ENCODE measurements at places on chromosomes 2 and 18. TPM values are rescaled to one million over a fixed set of nuclear protein-coding genes. Genes with fewer than 3 reads are reported as not detected.

The RNF103 gene
- total RNA-seq, result 23.3 TPM

The GTF2A1L gene
- total RNA-seq, result 0.50 TPM

The EVA1A gene
- 82.8 TPM for total RNA-seq

The RGPD6 gene
- total RNA-seq, result 43.6 TPM

The GKN2 gene
- total RNA-seq, result not detected

The BBS5 gene
- total RNA-seq, result 2.3 TPM

The NMUR1 gene
- total RNA-seq, result not detected

The TBR1 gene
- under 0.01 TPM for total RNA-seq

The CRYBA2 gene
- total RNA-seq, result not detected

DNA sequence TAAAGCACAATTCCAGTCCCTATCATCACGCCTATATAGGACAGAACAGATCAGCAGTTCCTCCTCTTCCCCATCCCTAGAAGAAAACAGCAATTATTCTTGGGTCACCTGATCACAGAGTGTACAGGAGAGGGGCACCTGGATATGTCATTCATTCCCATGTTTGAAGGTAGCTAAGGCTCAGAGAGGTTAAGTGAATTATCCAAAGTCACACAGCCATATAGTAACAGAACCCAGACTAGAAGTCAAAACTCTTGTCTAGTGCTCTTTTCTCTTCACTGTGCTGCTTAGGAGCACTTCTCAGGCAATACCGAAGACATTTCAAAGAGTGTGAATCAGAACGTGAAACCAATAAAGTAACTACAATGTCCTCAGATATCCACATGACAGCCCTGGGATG lies 93.0 kb upstream of the ATL2 start:
- no peak for DNase-seq

DNA sequence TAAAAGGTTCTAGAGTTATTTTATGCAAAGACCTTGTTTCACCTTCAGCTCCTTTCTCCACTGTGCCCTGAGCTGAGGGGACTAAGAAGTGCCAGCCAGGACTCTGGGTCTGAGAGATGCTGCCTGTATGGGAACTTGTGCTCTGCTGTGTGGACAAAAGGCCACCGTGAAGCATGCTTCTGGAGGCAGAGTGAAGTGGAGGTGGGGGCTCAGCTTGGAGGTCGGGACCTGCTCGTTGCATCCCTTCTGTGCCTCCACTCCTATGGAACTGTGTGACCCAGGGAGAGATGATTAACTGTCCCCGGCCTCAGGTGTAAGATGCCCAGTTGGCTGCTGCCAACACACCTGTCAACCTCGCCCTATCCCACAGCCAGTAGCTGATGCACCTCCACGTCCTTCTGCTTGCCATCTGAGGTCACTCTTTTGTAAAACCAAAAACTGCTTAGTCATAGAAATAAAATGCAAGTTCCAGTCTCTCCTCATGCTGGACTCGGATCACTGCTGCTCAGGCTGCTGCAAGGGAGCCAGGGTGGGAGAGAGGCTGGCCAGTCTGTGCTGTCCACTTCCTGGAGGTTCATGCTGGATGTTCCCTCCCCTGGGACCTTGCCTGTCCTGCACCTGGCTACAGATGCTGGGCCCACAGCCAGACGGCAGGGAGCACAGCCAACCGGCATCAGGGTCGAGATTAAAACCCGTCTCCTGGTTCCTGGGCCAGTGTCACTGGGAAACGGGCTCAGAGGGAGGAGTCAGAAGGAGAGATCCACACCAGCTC lies 113.2 kb downstream of the ACKR3 start:
- DNase-seq, result no peak

DNA sequence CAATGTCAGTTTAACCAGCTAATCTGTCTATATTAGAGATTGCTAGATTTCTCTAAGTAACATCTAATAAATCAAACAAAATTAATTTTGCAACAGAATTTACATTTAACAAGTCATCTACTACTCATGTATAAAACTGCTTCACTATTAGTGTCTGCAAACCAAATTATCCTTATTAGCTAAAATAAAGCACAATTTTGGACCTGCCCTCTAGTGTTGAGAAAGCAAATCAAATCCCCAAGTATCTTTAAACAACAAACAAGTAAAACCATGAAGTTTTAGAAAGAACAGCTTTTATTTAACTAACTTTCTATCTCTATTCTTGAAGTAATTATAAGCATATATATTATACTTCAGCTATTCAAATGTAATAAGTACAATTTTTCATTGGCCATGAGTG lies 113.1 kb upstream of the SP3 start:
- no peak for DNase-seq

GRCh38 chr2:159073256-159073655 lies 104.8 kb downstream of the TANC1 start:
- peak; percentile 69 for DNase-seq

- DNase-seq, result no peak
Observed at GRCh38 chr2:168732100-168732499, 70.3 kb upstream of the NOSTRIN start.

- DNase-seq, result peak; percentile 37
Observed at GRCh38 chr18:9823805-9824473, 61.8 kb upstream of the TXNDC2 start.

DNA sequence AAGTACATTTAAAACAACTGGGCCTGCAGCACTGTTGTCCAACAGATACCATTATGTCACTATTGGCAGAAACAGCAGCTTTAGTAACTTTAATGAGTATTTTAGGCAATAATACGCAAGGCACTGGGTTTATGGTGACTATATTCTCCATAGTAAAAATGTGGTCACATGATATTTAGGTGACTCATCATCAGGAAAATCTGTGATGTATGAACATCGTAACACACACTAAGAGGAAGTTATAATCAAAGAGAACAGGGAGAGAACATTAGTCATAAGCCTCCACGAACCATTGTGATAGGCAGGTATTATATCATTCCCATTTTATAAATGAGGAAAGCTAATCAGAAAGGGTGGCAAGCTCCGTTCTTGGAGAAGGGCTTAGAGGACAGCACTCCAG lies 36.9 kb downstream of the RAPH1 start:
- peak; percentile 86 for DNase-seq

DNA sequence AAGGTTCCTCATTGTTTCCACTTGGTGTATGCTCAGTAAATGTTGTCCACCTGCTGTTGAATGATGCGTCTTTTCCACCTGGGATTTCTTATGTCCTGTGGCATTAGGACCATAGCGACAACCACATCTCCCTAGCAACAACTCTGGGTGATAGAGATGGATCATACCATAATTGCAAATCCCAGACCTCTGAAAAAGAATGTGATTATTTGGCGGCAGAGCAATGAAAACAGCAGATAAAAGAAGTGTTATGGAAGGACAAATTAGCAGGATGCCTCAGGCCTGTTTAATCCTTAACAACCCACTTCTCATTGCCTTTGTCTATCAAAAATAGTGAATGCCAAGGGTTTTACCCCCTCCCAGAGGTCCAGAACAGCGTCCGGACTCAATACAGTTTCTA lies 278.9 kb downstream of the TSN start:
- DNase-seq, result no peak

GRCh38 chr2:170298861-170299429 lies 121.0 kb downstream of the MYO3B start:
- no peak for DNase-seq

DNA sequence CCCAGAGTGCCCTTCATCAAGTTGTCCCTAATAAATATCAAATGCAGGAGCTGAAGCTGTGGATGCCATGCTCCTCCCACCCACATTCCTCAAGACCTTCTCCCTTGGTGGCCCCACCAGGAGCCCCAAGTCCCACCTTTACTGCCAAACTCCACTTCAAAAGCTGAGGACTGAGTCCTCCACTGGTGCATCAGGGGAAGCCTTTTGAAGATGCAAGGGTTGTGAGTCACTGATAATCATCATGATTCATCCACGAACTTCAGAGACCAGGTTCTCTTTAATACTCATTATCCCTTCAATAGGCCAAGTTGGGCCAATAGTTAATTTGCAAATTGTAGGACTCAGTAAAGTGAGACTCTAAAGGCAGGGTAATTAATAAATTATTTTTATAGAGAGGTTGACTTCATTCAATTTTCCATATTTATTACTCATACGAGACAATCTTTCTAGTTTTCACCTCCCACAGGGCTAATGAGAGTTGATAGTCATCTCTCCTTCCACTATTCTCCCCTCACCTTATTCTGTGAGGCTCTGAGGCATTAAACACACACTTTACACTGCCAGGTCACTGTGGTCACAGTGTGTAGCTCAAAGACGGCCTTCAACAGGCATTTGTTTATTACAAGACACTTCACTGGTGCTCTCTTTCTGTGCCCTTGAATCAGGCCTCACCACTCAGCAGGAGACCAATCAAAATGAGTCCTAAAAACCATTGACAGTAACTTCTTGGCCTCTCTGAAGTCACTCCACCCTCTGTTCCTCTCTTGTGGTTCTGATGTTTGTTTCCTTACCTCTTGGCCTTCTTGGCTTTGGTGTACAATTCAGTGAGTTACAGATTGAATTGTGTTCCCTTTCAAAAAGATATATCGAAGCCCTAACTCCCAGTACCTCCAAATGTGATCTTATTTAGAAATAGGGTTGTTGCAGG lies 99.9 kb downstream of the TRIB2 start:
- DNase-seq, result peak; percentile 62

DNA sequence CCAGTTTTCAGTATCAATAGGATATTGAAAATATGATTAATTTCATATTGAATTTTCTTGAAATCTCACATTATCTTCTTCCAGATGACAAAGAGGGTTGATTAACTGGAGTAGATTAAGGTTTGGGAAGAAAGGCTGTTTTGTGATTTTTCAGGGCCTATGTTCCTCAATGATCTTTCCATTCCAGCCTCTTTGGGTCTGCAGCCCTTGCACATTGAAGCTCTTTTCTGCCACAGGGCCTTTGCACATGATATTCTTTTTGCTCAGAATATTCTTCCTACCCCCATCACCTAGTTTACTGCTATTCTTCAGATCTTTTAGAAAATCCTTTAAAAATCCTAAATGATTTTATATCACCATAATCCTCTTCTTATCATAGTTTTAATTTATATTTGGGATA lies 449.6 kb downstream of the PLCL1 start:
- DNase-seq, result no peak

DNA sequence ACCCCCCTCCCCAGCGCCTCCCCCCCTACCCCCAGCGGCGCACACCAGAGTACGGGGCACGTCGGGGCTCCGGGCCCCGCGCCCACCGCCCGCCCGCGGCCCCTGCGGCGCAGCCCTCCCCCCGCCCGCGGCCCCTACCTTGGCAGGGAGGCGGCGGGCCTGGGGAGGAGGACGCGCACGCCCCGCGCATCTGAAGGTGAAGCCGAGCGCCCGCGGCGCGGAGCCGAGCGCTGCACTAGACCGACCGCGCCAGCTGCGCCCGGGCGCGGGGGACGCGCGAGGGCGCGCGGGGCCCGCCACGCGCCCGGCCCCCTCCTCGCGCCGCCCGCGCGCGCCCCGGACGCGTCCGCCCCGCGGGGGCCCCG lies at the start of gene ZNF516:
TSS of gene ZNF516 (minus strand) at position 237 of the 365 bp plus-strand sequence. CDS start 52,188 bp downstream, outside the sequence.
- DNase-seq, result no peak

- DNase-seq, result no peak
Observed at GRCh38 chr2:96772903-96773671, 12.4 kb downstream of the CNNM4 start.

- DNase-seq, result no peak
Observed at GRCh38 chr2:195094330-195094729, 562.7 kb upstream of the SLC39A10 start.

- DNase-seq, result no peak
Observed at GRCh38 chr2:54574860-54575247, 118.7 kb downstream of the SPTBN1 start.

DNA sequence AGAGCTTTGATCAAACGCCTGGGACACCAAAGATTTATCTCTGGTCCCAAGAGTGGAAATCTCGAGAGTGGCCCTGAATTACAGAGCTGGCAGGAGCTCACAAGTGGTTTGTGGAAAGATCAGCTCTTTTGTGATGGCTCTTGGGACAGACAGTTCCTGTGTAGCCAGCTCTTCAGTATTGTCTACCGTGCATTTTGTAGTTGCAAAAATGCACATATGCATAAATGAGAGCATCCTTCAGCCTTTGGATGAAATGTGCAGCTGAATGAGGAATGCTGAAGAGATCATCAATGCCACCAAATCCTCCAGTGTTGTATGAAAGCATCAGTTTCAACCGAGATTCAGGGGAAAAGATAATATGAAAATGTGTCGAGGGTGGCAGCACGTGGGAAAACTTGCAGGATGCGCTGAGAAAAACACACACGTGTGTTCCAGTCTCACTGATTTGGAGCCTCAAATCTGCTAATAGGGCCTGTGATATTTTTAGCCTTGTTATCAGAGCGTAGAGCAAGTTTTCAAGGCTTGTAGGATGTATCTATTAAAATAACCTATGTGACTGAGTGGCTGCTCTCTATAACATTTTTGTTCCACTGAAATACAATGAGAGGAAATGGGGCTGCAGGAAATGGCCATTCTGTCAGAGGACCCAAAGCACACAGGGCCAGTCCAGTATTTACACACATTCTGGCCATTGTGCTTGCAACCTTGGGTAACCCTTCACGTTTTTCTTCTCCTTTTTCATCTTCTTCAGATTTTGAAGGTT lies 138.7 kb downstream of the PRKCE start:
- DNase-seq, result no peak

- DNase-seq, result no peak
Observed at GRCh38 chr18:58038063-58038462, 6.0 kb upstream of the NEDD4L start.

DNA sequence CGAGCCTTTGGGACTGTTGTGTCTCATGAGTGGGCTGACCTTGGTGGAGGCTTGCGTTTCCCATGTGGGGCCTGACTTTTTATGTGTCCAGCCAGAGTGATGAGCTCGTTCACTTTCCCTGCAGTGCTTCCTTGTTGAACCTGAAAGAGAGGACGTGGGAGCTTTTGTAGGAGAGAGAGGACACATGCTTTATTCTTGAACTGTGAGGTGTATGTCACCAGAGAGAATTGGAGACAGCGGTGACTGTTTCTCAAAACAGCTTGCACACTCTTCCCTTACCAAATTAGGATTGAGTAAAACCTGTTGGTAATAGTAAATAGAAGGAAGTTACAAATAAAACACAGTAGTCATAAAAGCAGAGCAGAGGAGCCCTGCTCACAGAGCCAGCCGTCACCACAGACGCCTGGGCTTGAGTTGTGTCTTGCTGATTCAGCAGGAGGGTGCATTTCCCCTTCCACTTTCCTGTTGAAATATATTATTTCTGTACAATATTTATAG lies 60.7 kb downstream of the INPP4A start:
- DNase-seq, result no peak

- no peak for DNase-seq
Observed at GRCh38 chr2:220241423-220241822, 614.0 kb downstream of the SLC4A3 start.

GRCh38 chr2:219563271-219563928 lies 7.9 kb downstream of the OBSL1 start:
- DNase-seq, result no peak

GRCh38 chr2:223199531-223200515 lies 147.8 kb downstream of the KCNE4 start:
- no peak for DNase-seq

GRCh38 chr2:140288726-140289125 lies 1508.5 kb upstream of the NXPH2 start:
- DNase-seq, result no peak

- DNase-seq, result no peak
Observed at GRCh38 chr2:127485694-127486071, 40.6 kb downstream of the IWS1 start.
